ENCODE measurements at places on chromosomes 7 and 10. TPM values are rescaled to one million over a fixed set of nuclear protein-coding genes. Genes with fewer than 3 reads are reported as not detected.

DNA sequence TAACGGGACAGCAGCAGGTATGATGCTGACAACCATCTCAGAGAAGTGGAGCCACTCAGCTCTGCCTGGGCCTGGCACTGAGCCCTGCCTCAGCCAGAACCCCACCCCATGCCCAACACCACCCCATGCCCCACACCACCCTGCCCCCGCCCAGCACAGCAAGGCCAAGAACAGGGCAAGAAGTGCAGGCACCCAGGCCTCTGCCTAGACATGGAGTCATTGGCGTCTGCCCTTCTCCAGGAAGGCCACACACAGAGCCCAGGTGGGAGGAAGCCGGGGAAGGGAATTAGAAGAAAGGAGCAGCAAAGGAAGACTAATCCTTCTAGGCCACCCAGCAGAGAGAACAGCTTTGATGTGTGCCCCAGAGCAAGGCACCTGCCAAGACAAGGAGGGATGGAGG, 18.9 kb downstream of the CAMK2G start:
- peaks cover 15% of the 10 kb centered on the region for H3K4me1 ChIP-seq
- H3K27ac ChIP-seq: no peak overlapping the region
- no peak overlapping the region for H3K4me3 ChIP-seq
- DNase-seq: no peak
- H3K36me3 ChIP-seq: peaks cover 5% of the 10 kb centered on the region

Gene PTN
- total RNA-seq: 0.13 TPM

Gene C1QL3
- total RNA-seq: not detected

GRCh38 chr10:59133841-59134593, 42.4 kb upstream of the PHYHIPL start:
- no peak overlapping the region for H3K4me3 ChIP-seq
- H3K4me1 ChIP-seq: no peaks in the 10 kb centered on the region
- no peaks in the 10 kb centered on the region for H3K36me3 ChIP-seq
- no peak for DNase-seq
- H3K27me3 ChIP-seq: no peaks in the 10 kb centered on the region

Gene FEZF1
- not detected for total RNA-seq

Gene ZNF212
- total RNA-seq: 11.3 TPM

All from Panc1 (cell line).